ENCODE measurements at places on chromosomes 11 and 22.

GRCh38 chr11:108774037-108774730 lies 109.3 kb downstream of the DDX10 start:
- no peak for DNase-seq

GRCh38 chr22:42918500-42918899 lies 61.4 kb upstream of the ARFGAP3 start:
- no peak for DNase-seq

DNA sequence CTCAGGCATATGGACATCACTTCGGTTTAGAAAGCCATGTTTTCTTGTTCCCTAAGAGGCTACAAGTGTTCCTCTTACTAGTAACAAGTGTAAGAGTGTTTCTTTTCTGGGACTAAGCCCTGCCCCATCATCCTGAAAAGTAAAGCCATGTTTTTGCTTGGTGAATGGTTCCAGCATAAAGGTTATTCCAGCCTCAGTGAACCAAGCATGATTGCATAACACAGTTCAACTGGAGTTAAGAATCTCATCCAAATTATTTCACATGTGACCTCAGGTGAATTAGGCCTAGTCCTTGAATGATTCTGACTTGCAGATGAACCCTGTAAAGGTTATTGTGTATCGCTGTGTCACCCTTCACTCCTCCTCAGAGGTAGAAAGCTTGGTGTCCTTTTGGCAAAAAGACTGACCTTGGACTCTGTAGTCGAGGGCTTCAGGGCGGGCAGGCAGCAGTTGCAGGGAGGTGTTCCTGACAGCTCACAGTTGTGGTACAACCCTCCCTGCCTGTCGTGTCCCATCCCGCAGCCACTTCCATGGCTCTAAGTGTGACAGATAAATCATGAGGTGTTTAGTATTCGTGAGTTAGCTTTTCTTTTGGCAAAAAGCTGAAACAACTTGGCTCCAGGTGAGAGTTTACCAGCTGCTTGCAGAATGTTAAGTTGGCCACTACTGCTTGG lies 321.8 kb downstream of the CADM1 start:
- no peak for DNase-seq

DNA sequence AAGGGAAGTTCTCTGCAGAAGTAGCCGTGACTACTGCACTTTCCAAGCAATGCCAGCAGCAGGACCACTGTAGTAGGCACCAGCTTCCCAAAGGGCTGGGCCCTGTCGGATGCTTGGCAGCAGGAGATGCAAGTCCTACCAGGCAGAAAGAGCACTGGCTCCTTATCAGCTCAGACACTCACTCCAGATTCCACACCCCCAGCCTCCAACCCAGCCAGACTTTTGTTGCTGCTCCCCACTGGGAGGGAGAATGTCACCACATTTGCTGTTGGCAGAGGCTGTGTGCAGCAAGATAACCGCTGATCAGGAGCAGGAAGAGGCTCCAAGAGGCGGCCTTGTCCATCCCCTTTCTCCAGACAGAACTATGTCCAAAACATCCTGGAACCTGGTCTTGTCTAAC lies 118.7 kb downstream of the C11orf58 start:
- DNase-seq = no peak

GRCh38 chr11:9629064-9629463 lies 34.8 kb upstream of the SWAP70 start:
- DNase-seq = no peak

DNA sequence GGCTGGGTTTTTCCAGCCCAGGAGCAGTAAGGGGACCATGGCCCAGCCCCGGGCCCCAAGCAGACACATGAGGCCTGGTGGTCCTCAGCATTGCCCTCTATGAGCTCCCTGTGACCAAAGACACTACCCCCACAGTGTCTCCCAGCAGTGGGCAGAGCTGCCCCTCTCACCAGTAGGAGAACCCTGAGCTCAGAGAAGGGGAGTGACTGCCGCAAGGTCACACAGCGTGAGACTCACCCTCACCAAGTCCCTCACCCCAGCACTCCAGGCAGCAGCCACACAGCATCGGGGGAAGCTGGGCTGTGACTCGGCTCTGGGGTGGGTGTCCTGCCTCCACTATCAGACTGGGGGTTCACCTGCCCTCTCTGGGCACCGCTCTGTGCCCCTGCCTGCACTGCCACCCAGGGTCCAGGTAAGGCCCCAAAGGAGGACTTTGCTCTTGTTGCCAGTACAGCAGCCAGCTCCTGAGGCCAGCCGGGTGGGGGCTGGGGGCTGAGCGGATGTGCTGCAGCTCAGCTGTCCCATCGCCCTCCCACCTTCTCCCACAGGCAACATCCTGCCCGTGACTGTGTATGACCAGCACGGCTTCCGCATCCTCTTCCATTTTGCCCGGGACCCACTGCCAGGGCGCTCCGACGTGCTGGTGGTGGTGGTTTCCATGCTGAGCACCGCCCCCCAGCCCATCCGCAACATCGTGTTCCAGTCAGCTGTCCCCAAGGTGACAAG lies 7.9 kb upstream of the SH3BP1 start:
- DNase-seq = peak; percentile 22

- DNase-seq = no peak
Measured at GRCh38 chr11:128174465-128175291, 412.7 kb downstream of the ETS1 start.

GRCh38 chr22:50185375-50186087 lies at the start of gene TRABD:
Gene TRABD, plus strand, starts transcription at chr22:50185913. Its CDS starts 7,148 bp downstream, at chr22:50193061.
- DNase-seq = peak; percentile 91

DNA sequence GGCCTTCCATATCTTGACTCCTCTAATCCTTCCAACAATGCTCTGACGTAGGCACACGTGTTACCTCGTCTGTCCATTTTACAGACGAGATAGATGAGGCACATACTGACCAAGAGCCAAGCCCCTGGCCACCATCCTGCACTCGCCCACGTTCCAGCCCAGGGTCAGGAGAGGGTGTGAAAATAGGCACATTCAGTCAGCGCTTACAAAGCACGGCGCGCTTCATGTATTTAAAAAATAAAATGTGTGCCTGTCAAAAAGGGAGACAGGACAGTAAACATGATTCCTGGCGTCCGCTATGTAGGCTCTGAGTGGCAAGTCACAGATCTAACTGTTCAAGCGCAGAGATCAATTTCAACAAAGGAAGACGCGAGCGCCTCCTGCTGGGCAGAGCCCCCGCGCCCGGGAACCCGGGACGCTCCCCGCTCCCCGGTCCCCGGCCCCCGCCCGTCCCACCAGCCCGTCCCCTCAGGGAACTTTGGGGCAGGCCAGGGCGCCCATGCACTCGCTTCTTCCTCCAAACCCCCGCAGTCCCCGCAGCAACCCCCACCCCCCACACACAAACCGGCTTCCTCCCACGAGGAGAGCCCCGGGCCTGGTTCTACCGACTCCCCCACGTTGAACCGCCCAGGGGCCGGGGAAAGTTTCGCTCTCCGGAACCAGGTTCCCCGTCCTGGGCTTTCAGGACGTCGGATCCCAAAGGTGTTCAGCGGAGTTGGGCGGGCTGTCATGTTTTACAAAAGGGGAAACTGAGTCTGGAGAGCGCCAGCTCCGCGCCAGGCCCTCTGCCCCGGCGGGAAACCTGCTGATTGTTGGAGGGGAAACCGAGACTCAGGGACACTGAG lies 10.4 kb upstream of the C1QTNF6 start:
- DNase-seq = peak; percentile 76

DNA sequence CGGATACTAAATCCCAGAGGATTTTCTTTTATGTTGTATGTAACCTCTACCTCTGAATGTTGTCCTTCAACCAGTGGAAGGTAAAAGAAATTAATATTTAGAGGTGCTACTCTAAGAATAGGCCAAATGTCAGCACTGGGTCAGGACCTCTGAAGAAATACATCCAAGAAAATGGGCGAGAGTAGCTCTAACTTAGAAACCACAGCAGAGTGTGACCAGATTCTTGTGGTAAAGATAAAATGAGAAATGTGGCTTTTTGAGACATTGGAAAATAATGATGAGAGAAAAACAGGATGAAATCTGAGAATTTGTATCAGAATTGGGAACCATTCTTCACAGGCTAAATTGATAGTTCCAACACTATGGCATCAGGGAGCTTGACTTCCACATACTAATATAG lies 63.5 kb downstream of the CSTPP1 start:
- DNase-seq = no peak

DNA sequence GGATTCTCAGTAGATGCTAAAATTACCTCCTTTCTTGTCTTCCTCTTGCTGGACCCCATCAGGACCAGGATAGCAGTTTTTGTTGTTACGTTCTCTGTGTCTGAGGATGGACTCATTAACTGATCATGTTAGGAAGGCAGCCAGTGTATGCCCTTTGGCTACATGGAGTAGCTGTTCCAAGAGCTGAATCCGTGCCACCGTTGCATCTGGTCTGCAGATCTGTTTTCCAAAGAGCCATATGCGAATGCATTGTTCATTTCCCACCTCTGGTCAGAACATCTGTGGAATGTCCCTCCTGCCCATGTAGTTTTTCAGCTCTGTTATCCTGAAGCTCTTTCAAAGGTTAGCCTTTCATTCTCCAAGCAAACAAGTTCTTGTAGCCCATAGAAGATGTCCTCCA lies 188.4 kb downstream of the SPON1 start:
- no peak for DNase-seq

GRCh38 chr22:27420817-27421361 lies 380.7 kb downstream of the MN1 start:
- DNase-seq = no peak

DNA sequence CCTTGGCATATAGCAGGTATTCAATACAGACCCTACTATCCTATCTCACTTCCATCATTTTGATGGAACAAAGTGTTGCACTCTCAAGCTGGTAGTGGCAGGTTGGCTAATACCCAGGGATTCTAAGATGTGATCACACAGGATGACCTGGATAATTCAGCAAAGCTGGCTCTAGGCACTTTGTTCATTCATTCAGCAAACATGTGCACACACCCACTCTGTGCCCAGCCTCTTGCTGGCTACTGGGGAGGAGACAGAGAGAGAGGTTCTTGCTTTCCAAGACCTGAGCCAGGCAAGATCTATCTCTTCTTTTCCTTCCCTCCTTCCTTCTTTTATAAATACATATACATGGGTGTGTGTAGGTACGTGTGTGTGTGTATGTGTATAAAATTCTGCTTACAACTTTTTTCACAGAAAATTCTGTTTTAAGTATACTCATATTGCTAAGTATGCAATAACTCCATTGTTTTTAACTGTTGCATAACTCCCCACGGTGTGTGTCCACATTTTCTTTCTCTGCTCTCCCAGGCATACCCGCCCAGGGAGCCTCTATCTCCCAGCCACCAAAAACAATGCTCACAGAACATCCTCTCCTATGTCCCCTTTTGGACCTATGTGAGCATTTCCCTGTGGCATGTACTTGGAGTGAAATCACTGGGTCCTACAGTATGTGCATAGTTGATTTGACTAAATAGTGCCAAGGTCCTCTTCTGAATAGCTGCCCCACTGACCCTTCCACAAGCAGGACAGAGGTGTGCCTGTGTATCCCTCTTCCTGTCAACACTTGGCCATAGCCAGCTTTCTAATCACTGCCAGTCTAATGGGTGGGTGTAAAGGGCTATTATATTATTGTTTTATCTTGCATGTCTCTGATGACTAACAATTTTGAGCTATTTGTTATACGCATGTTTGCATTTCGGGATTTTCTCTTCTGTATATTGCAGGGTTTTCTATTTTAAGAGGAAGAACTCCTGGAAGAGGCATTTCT lies 27.5 kb downstream of the CLPB start:
- DNase-seq = no peak

- no peak for DNase-seq
Measured at GRCh38 chr11:66840317-66841091, 2.7 kb upstream of the RCE1 start.

- DNase-seq = no peak
Measured at GRCh38 chr11:35892166-35892565, 51.7 kb upstream of the LDLRAD3 start.

DNA sequence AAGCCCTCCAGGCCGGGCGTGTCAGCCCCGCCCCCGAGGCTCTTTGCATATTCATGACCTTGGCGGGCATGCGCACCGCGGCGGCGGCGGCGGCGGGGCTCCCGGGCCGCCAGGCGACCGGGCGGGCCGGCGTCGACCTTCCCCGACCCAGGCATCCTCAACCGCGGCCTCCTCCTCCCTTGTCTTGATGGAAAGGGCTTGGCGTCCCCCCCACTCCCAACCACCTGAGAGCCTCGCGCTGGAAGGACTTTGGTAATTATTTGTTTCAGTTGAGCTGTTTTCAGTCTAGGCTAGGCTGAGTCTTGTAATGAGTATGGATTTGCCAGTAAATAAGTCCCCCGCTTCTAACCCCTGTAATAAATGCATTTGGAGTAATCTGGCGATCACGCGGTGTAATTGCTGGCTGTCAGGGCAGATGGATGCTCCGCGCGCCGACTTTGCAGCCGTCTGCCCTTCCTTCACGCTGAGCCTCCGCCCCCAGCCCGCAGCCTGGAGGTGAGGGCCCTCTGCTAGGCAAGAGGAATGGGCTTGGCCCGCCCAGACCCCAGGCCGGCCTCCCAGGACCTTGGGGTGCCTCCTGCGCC lies 25.2 kb downstream of the FLRT1 start:
- peak; percentile 39 for DNase-seq

DNA sequence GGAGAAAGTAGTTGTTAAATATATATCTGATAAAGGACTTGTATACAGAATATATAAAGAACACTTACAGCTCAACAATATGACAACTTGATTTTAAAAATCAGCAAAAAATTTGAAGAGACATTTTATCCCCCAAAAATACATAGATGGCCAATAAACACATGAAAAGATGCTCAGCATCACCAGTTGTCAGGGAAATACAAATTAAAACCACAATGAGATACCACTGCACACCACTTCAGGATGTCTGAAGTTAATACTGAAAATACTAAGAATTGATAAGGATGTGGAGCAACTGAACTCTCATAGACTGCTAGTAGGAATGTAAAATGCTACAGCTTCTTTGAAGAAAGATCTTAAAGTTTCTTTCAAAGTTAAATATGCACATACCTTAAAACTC lies 49.2 kb downstream of the KREMEN1 start:
- DNase-seq = no peak

DNA sequence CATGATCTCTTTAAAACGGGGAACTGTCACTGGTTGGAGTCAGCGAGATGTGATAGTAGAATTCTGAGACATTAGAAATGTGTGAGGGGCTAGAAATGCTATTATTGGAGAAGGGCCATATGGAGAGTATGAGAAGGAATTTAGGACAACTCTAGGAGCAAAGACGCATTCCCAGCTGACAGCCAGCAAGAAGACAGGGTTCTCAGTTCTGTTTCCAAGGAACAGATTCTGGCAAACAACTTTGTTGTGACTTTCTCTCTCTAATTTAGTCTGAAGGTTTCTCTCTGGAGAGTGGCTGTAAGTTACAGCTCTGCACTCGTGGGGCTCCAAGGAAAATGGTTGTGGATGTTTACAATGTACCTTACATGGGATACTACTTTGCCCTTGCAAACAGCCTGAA lies 876.3 kb downstream of the FAM181B start:
- no peak for DNase-seq

GRCh38 chr11:101241160-101241795 lies 111.7 kb upstream of the PGR start:
- no peak for DNase-seq

GRCh38 chr11:134342572-134343340 lies 11.0 kb downstream of the GLB1L2 start:
- no peak for DNase-seq

- no peak for DNase-seq
Measured at GRCh38 chr22:44396021-44396726, 83.4 kb upstream of the SHISAL1 start.

- no peak for DNase-seq
Measured at GRCh38 chr11:86103808-86104207, 34.9 kb upstream of the PICALM start.
